ENCODE measurements at places on chromosomes 1 and 21.

DNA sequence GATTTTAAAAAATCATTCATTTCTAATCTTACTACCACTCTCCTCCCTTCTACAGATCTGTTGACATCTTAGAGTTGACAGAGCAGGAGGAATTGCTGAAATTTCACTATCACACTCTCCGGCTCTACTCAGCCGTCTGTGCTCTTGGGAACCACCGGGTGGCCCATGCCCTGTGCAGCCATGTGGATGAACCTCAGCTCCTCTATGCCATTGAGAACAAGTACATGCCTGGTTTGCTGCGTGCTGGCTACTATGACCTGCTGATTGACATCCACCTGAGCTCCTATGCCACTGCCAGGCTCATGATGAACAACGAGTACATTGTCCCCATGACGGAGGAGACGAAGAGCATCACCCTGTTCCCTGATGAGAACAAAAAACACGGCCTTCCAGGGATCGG lies 276.7 kb downstream of the ZP4 start:
- no peak for DNase-seq

- DNase-seq, result no peak
Observed at GRCh38 chr1:48906164-48906563, 129.5 kb upstream of the BEND5 start.

- no peak for DNase-seq
Observed at GRCh38 chr1:54931275-54931840, 44.4 kb upstream of the DHCR24 start.

DNA sequence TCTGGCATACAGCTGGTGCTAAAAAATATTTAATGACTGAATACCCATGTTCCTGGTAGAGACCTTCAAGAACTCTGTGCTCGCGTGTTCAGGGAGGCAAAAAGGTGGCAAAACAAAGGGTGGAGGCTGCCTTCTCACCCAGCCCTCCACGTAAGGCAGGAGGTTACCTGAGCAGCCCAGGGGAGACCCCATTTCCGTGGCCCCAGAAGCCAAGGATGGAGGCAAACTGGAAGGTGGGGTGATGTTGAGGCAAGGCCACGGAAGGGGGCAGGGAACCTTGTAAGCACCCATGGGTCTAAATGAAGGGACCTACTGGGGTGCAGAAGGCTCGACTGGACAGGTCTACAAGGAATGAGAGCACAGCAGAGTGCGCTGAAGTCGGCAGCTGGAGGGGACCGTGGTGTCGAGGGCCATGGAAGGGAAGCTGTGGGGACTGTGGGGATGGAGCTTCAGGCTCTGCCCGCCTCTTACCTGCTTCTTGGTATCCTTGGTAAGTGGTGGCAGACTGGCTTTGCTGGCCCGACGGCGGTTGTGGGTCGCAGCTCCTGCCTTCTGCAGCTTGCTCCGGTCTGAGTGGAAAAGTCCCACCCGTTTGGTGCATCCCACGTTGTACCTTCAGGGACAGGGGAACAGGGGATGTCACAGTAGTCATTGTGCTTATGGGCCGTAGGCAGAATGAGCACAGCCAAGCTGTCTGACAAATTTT lies 8.9 kb upstream of the A3GALT2 start:
- no peak for DNase-seq

- no peak for DNase-seq
Observed at GRCh38 chr1:231847612-231848397, 221.2 kb downstream of the DISC1 start.

DNA sequence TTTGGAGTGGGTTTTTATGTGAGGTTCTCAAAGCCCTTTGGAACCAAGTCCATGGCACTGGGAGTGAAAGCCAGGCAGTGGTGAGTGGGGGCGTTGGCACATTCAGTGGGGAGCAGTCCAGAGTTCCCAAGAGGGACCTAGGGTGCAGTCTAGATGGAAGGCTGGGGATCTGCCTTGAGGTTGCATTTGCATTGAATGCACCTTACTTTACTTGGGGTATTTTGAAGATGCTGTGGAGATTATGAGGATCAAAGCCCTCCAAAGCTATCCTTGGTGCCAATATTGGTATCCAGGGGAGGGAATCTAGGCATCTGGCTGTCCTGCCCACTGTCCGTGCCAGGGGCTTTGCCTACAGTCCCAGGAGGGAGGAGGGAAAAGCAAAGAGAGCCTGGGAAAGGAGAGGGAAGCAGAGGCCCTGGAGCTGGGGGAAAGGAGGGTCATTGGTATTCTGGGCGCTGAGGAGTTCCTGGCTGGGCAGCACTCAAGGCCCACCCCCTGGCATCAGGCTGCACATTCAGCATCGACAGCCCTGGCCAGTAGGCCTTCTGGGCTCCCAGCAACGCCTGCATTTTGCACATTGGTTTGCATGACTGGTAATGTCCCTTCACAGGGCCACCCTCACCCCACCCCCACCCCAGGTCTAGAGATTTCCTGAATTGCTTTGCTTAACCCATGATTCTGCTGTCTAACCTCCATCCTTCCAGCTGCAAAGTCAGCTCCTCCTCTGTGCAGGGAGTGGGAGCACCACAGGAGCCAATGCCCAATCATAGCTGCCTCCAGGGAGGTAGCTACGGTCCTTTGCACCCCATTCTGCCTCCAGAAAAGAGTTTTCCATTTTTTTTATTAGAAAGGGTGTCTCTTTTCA lies 843 bp upstream of the BCAN start:
- no peak for DNase-seq

GRCh38 chr1:30036229-30036547 lies 687.2 kb downstream of the MATN1 start:
- DNase-seq, result no peak

GRCh38 chr1:245215071-245215470 lies 60.3 kb downstream of the KIF26B start:
- no peak for DNase-seq
